ENCODE measurements at places on chromosomes 5 and 9.
A peak's percentile ranks its signal among the peaks of the same experiment; 100 is the strongest.

GRCh38 chr9:6538666-6539071 is 106.9 kb downstream of the GLDC start:
- no peak for DNase-seq

GRCh38 chr9:127424676-127424999 is 456 bp downstream of the ZNF79 start:
- DNase-seq, result peak; percentile 40

DNA sequence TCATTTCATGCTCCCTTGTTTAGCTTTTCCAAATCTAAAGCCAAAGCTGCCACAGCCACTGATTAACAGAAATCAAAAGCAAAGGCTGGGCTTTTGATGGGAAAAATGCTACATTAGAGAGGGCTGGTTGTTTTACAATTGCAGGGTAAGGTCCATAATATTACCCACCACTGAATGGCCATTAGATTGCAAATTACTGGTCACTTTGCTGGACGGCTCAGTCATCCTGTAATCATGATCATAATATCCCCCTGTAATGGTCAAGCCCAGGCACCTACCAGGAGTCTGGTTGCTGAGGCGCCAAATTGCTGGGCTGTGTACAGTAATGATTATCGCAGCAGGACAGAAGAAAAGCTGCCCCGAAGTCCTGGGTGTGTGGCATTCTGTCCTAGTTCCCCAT is 286.5 kb downstream of the ZSWIM6 start:
- no peak for DNase-seq

GRCh38 chr5:1294206-1294834 is 548 bp downstream of the TERT start:
- no peak for DNase-seq

DNA sequence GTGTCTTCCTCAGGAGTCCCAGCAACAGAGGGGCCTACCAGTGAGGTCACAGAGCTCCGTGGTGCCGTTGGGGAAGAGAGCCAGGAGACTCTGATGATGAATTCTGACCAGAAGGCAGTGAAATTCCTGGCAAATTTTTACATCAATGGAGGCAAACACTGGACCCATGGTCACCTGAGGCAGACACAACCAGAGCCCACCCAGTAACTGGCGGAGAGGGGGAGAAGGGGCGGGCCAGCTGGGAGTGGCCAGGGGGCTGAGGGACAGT is at the start of gene STPG3:
STPG3 (plus strand) TSS at position 93 of the 268 bp plus-strand sequence; CDS start at position 94, 1 bp downstream.
- no peak for DNase-seq

GRCh38 chr5:124909734-124910133 is 163.3 kb upstream of the ZNF608 start:
- DNase-seq, result no peak

DNA sequence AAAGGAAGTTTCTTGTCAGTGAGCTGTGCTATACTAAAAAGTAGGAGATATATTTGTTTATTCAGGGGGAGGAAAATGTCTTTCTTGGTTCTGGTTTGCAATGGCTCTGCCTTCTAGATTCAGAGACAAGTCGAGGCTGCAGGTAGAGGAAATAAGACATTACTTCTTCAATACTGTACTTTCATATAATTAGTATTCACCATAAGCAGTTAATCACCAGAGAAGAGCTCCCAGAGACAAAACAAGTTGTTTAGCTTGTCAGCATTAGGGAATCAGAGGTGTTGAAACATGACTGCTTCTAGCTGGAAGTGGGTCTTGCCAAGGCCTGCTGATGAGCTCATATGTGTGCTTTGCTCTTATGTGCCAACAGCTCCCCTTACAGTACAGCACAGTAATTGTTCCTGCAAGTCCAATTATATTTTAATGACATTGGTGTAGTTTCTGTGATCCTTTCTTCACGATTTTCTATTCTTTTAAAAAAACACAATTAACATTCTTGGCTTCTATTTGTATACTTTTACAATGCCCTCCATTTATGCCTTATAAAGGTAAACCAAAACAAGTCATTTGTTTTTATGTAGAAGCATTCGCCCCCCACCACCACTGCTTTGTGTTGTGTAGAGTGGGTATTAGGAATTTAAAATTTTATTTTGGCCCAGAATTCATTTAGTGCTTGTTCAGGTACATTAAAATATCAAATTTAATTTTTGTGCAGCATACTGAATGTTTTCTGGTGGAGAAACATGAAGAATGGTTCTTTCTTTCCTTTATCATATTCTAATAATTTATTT is 112.2 kb downstream of the RPS23 start:
- peak; percentile 13 for DNase-seq

DNA sequence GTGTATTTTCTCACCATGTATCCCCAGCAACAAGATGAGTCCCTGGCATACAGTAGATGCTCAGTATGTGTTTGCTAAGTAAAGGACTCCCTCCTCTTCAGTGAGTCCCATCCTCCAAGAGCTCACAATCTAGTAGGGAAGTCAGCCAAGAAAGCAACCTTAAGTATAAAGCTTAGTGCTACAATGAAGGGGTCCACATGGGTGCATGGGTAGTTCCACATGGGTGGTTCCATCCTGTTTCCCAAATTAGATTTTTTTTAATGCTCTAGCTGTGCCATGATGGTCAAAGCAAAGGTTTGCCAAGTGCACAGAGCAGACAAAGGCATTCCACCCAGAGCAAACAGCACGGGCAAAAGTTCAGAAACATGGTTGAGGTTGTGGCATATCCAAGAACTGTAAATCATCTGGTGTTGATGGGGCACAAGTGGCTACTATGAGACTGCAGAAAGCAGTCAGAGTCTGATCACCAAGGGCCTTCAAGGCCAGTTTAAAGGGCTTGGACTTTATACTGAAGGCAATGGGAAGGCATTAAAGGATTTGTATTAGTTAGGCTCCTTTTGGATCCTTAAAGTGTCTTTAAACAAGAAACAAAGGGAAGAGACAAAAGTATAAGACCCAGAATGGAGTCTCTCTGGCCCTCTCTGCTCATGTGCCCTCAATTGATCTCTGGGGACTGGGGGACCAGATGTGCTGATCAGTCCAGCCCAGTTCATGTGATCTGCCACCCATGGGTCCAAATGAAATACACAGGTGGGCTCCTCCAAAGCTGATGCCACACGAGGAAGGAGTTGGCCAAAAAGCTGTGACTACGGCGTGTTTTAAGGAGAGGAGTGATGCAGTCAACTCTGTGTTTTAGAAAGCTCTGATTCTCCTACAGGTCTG is 9.0 kb upstream of the CPLX2 start:
- DNase-seq, result no peak

GRCh38 chr9:113313261-113313660 is 10.1 kb upstream of the RNF183 start:
- no peak for DNase-seq

GRCh38 chr9:124132671-124133147 is 121.1 kb downstream of the LHX2 start:
- no peak for DNase-seq

- no peak for DNase-seq
These were observed 41.9 kb downstream of the NPR3 start for GRCh38 chr5:32753051-32753450.

- no peak for DNase-seq
These were observed 146.9 kb downstream of the AUH start for GRCh38 chr9:91214867-91215266.

DNA sequence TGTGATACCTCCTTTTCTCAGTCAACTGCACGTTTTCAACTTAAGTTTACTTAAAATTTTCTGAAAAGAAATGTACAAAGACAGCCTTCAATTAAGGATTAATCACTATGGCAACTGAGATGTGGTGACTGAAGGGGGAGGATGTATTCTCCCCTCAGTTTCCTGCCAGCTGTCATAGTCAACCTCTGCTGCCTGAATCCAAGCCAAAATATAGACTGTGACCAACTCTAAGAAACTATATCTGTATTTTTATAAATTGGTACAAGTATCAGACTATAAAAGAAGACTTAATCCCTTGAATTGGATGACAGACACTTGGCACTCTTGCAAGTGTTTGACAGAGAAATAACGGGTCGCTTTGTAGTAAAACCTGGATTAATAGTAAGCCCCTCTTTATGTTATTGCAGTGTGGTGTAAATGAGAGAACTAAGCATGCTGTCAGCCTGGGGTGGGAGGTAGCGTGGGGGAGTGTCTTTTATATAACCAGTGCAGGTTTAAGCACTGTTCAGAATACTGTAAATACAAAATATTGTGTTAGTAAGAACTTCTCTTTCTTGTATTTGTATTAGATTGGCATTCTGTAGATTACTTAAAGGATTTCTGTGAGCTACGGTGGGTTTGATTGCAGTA is 106.4 kb downstream of the ERCC6L2 start:
- no peak for DNase-seq

GRCh38 chr5:17114233-17114632 is 103.2 kb upstream of the BASP1 start:
- DNase-seq, result no peak

DNA sequence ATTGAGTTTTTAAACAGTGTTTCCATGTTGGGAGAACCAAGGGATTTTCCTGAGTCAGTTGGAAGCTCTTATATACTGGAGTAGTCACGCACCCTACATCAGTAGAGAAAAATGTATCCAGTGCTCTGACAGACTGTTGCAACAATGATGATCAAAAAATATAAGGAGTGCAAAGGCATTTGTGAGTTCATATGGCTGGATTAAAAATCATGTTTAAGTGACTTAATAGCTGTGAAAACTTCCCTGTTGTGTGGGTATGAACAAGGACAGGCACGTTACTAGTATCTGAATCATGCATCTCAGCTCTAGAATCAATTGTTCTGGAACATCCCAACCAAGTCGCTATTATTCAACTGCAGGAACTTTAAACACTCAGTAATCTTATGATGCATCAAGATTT is 229.7 kb downstream of the ROR2 start:
- no peak for DNase-seq

All from activated T-cell treated with anti-CD3 and anti-CD28 coated beads, Interleukin-2, amount 50 U/mL, for 72 hours (primary cell).